ENCODE measurements at places on chromosomes 13 and 19. TPM values are rescaled to one million over a fixed set of nuclear protein-coding genes. Genes with fewer than 3 reads are reported as not detected.

GRCh38 chr19:15672580-15673175 is at the start of gene CYP4F12:
Gene CYP4F12 (plus strand): TSS chr19:15673087. CDS start chr19:15673530, 443 bp downstream.
- no peaks in the 10 kb centered on the region for H3K36me3 ChIP-seq
- no peaks in the 10 kb centered on the region for H3K4me1 ChIP-seq
- DNase-seq = peak; percentile 10

DNA sequence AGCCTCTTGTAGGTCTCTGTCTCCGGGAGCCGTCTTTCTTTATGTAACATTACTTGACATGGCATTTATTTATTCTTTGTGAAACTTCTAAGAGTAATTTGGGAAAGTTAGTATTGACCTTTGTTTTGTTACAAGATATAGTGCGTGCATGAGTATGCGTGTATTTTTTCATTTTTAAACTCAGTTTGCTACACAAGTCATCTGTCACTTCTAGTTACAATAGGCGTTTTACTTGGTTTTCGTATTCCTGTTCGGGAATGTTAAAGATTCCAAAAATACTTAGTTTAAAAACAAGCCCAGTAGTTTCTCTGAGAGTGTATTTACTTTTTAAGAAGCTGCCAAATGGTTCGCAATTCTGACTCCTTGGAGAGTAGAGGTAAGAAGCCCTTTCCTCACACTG is 3.2 kb downstream of the PDS5B start:
- no peaks in the 10 kb centered on the region for H3K27me3 ChIP-seq
- DNase-seq = peak; percentile 21
- peak overlapping the region; percentile 72 for H3K27ac ChIP-seq
- no peaks in the 10 kb centered on the region for H3K36me3 ChIP-seq
- H3K4me3 ChIP-seq = peak overlapping the region; percentile 97
- peaks cover 26% of the 10 kb centered on the region for H3K4me1 ChIP-seq

DNA sequence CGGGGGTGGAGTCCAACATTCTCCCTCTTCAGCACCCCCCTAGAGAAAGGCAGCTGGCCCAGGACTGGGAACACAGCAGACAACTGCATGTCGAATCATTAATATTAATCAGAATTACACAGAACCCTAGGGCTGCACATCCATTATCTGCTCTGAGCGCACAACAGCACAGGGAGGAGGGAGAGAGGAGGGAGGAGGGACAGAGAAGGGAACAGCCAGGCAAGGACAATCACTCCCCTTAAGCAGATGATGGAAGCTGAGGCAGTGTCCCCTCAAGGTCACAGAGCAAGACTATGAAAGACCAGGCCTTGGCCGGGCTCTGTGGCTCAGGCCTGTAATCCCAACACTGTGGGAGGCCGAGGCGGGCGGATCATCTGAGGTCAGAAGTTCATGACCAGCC is 25.7 kb downstream of the TLE6 start:
- no peak overlapping the region for H3K27ac ChIP-seq
- H3K4me3 ChIP-seq = no peak overlapping the region
- H3K27me3 ChIP-seq = no peaks in the 10 kb centered on the region
- H3K36me3 ChIP-seq = no peaks in the 10 kb centered on the region
- DNase-seq = no peak

- DNase-seq = no peak
- H3K36me3 ChIP-seq = no peaks in the 10 kb centered on the region
- H3K4me3 ChIP-seq = no peak overlapping the region
Observed at GRCh38 chr13:54241719-54242118, 1213.1 kb downstream of the OLFM4 start.

GRCh38 chr19:8575467-8575997 is 1.7 kb downstream of the MYO1F start:
- 0 out of 2 replicates have a peak overlapping the region, but pooled peaks have one; percentile 0 for H3K27ac ChIP-seq
- H3K27me3 ChIP-seq = no peaks in the 10 kb centered on the region
- peaks cover 19% of the 10 kb centered on the region for H3K4me1 ChIP-seq
- DNase-seq = peak; percentile 65
- no peaks in the 10 kb centered on the region for H3K36me3 ChIP-seq

GRCh38 chr19:2491130-2491801 is 15.3 kb downstream of the GADD45B start:
- no peaks in the 10 kb centered on the region for H3K27me3 ChIP-seq
- peaks cover 24% of the 10 kb centered on the region for H3K4me1 ChIP-seq
- no peaks in the 10 kb centered on the region for H3K36me3 ChIP-seq
- peak overlapping the region; percentile 86 for H3K27ac ChIP-seq

DNA sequence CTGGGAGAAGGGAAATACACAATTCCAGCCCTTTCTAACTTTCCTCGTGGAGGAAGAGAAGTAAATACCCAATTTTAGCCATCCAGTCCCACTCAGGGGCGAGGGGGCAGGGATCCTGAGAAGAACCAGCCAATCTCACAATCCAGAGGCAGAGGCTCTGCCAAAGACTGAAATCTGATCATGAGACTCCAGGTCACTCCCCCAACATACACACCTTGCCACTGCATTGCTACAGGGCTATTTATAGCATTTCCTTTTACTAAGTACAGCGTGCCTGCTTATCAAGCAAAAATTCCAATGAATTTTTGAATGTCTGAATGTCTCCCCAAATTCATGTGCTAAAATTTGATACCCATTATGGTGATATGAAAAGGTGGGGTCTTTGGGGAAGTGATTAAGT is 1687.5 kb downstream of the EFNB2 start:
- H3K4me3 ChIP-seq = no peak overlapping the region
- H3K27me3 ChIP-seq = no peaks in the 10 kb centered on the region
- DNase-seq = no peak
- H3K4me1 ChIP-seq = no peaks in the 10 kb centered on the region

DNA sequence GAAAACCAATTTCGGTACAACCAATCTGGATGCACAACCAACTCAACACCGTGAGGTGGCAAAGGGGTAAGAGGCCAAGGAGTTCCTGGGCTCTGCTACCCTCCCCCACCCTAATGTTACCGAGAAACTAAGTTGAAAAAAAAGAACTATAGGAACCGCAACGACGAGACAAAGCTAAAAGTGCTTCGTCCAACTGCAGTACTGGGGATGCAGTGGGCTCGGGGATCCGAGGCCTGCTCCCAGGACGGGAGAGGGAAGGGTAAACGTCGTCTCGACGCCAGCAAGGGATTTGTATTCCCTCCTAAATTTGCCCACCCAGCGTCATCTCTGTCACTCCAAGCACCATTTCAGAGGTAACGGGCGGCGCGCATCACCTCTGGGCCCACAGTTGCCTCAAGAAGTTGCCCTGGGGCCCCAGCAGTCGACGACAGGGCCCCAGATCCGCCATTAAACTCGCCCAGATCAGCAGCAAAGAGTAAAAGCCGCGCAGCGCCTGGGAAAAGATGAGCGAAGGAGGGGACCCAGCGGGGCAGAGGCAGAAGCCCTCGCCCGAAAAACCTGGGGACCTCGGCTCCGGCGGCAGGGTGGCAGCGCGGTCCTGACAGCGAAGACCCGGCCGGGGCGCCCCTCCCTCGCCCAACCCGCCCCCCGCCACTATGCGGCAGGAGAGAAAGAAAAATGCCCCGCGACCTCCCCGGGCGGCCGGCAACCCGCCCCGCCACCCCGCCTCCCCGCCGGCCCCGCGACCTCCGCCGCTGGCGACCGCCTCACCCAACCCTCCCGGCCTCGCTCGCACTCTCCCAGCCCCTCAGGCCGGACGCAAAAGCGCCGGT is 752 bp downstream of the ZMYM5 start:
- H3K4me3 ChIP-seq = peak overlapping the region; percentile 92
- H3K4me1 ChIP-seq = peaks cover 24% of the 10 kb centered on the region
- no peaks in the 10 kb centered on the region for H3K27me3 ChIP-seq

GRCh38 chr13:31929031-31929770 is 102.4 kb upstream of the FRY start:
- H3K27me3 ChIP-seq = no peaks in the 10 kb centered on the region
- no peak overlapping the region for H3K27ac ChIP-seq
- H3K4me3 ChIP-seq = no peak overlapping the region
- peak; percentile 12 for DNase-seq
- no peaks in the 10 kb centered on the region for H3K36me3 ChIP-seq
- peaks cover 4% of the 10 kb centered on the region for H3K4me1 ChIP-seq

DNA sequence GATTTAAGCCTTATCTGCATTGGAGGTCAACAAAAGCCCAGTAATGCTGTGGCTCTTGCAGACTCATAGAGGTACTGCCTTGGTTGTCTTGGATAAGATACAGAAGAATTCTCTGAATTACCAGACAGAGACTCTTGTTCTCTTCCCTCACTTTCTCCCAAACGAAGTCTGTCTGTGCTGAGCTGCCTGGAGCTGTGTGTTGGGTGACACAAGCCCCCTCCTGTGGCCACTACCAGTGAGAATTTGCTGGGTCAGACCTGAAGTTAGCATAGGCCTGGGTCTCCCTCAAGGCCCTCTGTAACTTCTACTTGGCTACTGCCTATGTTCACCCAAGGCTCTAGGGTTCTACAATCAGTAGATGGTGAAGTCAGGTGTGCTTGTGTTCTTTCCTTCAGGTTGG is 413.0 kb downstream of the PCDH20 start:
- no peaks in the 10 kb centered on the region for H3K27me3 ChIP-seq
- no peak overlapping the region for H3K27ac ChIP-seq
- H3K36me3 ChIP-seq = no peaks in the 10 kb centered on the region
- no peaks in the 10 kb centered on the region for H3K4me1 ChIP-seq
- no peak overlapping the region for H3K4me3 ChIP-seq

GRCh38 chr13:44908266-44908665 is 81.0 kb downstream of the NUFIP1 start:
- peaks cover 34% of the 10 kb centered on the region for H3K4me1 ChIP-seq
- H3K27ac ChIP-seq = no peak overlapping the region
- DNase-seq = peak; percentile 33
- no peak overlapping the region for H3K4me3 ChIP-seq

DNA sequence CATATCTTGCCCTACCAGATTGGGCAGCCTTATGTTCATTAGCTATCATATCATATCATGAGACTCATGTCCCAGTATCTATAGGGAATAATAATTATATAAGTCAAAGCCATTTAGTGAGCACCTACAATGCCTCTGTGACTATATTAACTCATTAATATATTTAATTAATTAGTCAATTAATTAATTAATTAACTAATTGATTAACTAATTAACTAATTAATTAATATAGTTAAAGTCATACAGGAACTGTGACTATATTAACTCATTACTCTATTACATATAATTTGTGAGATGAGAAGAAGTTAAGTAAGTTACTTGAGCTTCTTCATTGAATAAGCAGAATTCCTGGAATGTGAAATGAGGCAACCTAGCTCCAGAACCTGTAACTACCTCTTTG is 588.3 kb upstream of the SLITRK1 start:
- DNase-seq = no peak
- H3K27ac ChIP-seq = no peak overlapping the region
- no peaks in the 10 kb centered on the region for H3K27me3 ChIP-seq
- H3K4me3 ChIP-seq = no peak overlapping the region
- no peaks in the 10 kb centered on the region for H3K4me1 ChIP-seq
- H3K36me3 ChIP-seq = no peaks in the 10 kb centered on the region

- no peaks in the 10 kb centered on the region for H3K36me3 ChIP-seq
- H3K4me1 ChIP-seq = peaks cover 16% of the 10 kb centered on the region
- DNase-seq = no peak
Observed at GRCh38 chr13:95485518-95486144, 66.9 kb upstream of the CLDN10 start.

GRCh38 chr19:33063356-33063752 is 1.3 kb downstream of the RHPN2 start:
- H3K4me3 ChIP-seq = no peak overlapping the region
- H3K36me3 ChIP-seq = no peaks in the 10 kb centered on the region
- no peaks in the 10 kb centered on the region for H3K4me1 ChIP-seq
- H3K27ac ChIP-seq = no peak overlapping the region
- no peak for DNase-seq
- peaks cover 10% of the 10 kb centered on the region for H3K27me3 ChIP-seq

DNA sequence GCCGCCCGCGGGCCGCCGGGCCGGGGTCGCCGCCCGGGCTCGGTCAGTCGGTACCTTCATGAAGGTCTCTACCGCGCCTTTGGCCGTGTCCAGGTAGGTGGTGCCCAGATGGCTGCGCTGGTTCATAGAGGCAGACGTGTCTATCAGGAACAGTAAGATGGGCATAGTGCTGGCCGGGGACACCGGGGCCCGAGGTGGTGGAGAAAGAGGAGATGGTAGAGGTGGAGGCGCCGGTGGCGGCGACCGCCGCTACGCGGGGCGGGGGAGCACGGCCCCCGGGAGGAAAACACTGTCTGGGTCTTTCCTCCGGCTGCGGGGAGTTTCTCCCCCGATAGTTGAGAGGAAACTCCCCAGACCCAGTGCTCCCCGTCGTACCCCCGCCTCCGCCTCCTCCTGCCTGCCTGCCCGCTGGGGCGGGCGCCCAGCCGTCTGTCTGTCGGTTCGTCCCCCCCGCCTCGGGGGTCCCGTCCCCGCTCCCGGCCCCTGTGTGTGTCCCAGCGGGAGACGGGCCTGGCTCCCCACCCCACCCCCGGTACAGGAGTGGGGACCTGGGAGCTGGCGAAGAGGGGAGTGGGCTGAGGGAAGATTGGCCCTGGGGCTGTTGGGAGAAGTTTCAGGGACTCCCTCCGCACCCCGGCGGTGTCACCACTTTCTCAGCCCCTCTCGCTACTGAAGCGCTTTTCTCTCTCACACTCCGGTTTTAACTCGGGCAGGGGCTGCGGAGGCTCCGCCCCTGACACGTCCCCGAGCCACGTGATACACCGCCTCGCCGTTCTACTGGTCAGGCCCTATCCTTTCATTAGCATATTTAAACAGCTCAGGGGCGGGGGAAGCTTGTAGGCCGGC is at the start of gene INTS6:
INTS6 (minus strand) TSS at position 676 of the 846 bp plus-strand sequence; CDS start at position 165, 511 bp downstream.
- H3K4me1 ChIP-seq = peaks cover 26% of the 10 kb centered on the region
- H3K4me3 ChIP-seq = peak within 1 kb of the TSS; percentile 87
- no peaks in the 10 kb centered on the region for H3K27me3 ChIP-seq
- peak; percentile 100 for DNase-seq
- peaks cover 23% of the 10 kb centered on the region for H3K36me3 ChIP-seq

- H3K4me3 ChIP-seq = no peak overlapping the region
- H3K4me1 ChIP-seq = no peaks in the 10 kb centered on the region
- no peak for DNase-seq
- H3K27me3 ChIP-seq = no peaks in the 10 kb centered on the region
- no peak overlapping the region for H3K27ac ChIP-seq
Observed at GRCh38 chr13:20911037-20911436, 8.5 kb upstream of the XPO4 start.

DNA sequence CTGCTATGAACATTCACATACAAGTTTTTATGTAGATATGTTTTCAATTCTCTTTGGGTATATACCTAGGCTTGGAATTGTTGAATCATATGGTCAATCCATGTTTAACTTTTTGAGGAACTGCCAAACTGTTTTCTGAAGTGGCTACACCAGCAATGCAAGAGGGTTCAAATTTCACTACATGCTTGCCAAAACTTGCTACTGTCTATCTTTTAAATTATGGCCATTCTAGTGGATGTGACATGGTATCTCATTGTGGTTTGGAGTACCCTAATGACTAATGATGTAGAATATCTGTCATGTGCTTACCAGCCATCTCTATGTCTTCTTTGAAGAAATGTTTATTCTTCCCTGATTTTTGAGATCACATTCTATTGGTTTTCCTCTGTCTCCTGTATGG is 860.3 kb downstream of the DIAPH3 start:
- no peak overlapping the region for H3K4me3 ChIP-seq
- DNase-seq = no peak
- H3K4me1 ChIP-seq = no peaks in the 10 kb centered on the region
- no peaks in the 10 kb centered on the region for H3K27me3 ChIP-seq

MAST1 gene
- 1.8 TPM for total RNA-seq

WDFY2 gene
- total RNA-seq = 6.9 TPM

CLEC4G gene
- not detected for total RNA-seq

KIR3DL1 gene
- not detected for total RNA-seq

WDR87 gene
- total RNA-seq = not detected

CYP2A6 gene
- not detected for total RNA-seq

WTIP gene
- 35.2 TPM for total RNA-seq

NLRP11 gene
- total RNA-seq = not detected

ZNF493 gene
- total RNA-seq = 7.6 TPM

SBK3 gene
- not detected for total RNA-seq

MUC16 gene
- not detected for total RNA-seq

ARRDC5 gene
- not detected for total RNA-seq

RXFP2 gene
- not detected for total RNA-seq

NALCN gene
- total RNA-seq = 3.6 TPM

PLK5 gene
- total RNA-seq = not detected

COX7A1 gene
- 8.4 TPM for total RNA-seq
